ENCODE measurements at places on chromosomes 7 and 10.

GRCh38 chr10:30587522-30588031 is 42.0 kb downstream of the LYZL2 start:
- DNase-seq, result no peak

DNA sequence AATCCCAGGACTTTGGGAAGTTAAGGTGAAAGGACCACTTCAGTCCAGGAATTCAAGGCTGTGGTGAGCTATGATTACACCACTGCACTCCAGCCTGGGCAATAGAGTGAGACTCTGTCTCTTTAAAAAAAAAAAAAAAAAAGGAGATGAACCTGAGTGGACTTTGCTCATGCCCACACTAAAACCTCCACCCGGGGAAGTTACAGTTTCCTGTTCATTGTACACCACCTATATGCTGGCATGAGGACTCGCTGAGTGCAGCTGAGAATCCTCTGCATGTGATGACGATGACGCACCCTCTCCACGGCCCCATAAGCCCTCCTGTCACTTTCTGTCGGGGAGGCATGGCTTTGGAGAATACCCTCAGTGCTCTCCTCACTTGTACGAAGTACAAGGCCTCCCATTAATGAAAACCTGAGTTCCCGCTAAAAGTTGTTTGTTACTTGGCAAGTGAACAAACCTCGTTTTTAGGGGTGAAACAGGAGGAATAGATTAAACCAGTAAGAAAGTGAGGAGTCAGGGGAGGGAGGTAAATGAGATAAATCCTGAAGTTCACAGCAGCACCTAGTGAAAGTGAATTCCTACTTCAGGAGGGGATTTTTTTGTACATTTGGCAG is 15.9 kb downstream of the TMEM176B start:
- no peak for DNase-seq

DNA sequence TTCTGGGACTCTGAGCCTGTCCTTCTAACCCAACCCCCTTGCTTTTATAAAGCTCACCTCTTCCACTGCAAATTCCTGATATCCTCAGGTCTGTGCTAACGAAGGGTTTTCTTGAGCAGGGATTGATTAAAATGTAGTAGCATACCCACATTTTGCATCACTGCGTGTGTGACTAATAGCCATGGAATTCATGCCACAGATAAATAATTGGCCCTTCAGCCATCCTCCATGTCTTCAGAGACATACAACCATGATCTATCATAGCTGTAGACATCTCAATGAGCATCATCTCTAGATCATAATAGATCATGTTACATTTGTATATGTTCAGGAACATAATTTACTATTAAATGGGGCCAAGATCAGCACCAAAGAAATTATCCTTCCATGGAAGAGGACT is 990.3 kb downstream of the KCNMA1 start:
- no peak for DNase-seq

DNA sequence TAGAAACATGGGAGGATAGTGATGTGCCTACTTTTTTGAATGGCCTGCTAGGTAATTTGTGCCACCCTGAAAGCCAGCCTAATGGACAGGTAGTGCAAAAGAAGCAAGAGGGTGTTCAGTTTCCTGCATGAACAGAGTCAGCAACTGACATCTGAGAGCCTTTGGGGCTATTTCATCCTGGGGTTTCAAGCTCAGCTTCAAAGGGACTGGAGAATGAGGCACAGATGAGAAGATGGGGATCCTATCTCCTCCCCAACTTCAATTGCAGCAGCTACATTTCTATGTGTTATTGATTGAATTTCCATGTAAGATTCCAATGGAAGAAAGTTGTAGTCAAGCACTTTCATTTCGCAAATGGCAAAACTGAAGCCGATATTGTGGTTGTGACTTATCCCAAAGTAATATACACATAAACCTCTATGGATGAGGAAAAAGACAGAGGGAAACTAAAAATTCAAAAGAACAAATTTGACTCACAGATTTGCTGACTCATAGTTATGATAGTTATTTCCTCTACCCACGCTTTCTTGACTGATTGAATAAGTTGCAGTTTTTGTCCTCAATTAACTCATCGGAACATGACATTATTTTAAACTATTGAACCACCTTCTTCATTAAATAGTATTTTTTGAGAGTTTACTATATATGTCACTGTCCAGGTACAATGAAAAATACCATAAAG is 42.6 kb upstream of the NRP1 start:
- DNase-seq, result no peak

DNA sequence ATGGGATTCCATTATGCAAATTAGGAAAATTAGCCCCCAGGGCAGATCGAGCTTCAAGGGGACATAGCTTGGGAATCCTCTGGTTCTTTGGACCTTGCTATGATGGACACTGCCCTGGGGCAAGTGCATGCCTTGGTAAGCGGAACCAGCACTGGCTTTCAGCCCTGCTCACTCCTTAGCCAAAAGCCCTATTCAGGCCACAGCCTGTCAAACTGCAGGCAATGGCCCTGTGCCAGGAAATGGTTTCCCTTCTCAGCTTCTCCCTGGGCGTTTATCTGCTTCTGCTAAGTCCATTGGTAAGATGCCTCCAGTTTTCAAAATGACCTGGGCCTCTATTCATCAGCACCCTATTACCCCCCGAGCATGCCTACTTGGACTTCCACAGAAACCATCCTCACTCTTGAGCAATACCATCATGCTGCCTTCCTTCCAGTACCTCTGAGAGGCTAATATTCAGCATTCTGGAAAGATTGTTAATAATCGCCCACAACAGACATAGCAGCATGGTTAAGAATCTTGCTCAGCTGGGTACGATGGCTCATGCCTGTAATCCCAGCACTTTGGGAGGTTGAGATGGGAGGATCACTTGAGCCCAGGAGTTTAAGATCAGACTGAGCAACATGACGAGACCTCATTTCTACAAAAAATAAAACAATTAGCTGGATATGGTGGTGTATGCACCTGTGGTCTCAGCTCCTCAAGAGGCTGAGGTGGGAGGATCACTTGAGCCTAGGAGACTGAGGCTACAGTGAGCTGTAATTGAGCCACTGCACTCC is 918.6 kb upstream of the AUTS2 start:
- DNase-seq, result no peak

DNA sequence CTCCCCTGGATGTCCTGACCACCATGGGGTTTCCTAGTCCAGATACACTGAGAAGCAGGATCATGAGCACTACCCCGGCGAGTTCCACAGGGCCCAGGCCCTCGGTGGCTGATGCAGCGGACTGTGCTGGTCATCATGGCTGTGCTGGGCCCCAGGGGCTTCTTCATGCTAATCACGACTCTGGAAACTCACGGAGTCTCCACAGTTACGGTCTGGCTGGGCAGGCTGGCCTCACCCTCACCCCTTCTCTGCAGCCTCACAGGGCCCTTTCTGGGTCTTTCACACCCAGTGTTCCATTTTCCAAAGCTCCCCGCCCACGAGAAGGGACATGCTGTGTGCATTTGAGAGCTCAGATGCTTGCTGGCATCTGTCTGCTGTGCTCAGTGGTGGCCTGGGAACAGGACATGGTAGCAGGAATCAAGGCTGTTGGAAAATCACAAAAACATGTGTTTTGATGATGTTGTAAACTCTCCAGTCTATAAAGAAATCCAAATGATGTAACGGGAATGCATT is 119.0 kb downstream of the PTPN20 start:
- DNase-seq, result no peak

All from stimulated activated CD8-positive, alpha-beta memory T cell treated with anti-CD3 and anti-CD28 coated beads, Interleukin-7, amount 100 ng/mL, for 48 hours (primary cell).